ENCODE measurements at places on chromosomes 4 and X.

DNA sequence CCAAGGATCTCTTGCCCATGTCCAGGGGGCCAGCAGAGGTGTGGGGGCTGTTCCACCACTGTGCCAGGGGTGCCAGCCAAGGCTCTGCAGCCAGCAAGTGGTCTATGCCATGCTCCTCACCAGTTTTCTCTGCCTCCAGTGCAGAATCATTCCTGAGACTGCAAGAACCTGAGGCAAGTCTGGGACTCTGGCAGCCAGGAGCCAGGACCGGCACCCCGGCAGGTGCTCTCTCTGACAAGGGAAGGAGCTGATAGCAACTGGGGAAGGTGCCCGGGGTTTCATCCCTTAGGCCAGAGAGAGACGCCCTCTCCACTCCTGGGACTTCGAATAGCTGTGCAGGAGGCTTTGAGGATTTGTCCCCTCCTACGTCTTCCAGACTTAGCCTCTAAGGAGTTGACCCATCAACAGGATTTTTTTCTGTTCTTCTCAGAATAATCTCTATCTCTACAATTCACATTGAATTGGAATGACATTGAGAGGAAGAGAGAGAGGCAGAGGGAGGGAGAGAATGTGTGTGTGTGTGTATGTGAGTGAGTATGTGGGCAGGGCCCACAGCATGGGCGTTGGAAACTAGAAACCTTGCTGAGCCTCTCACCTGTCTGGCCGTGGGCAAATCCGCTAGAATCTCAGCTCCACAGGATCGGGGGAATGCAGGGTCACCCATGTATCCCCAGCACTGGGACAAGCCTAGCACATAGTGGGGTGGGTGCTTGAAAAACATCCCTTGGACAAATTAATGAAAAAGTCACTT is 74.5 kb upstream of the AFAP1 start:
- no peak for DNase-seq

GRCh38 chr4:76511947-76512346 is 76.9 kb downstream of the SHROOM3 start:
- DNase-seq: no peak

GRCh38 chr4:69909195-69909594 is 21.7 kb upstream of the CSN1S1 start:
- DNase-seq: no peak

GRCh38 chrX:9642270-9642995 is 123.2 kb downstream of the GPR143 start:
- no peak for DNase-seq
